ENCODE measurements at places on chromosomes 13 and 19. TPM values are rescaled to one million over a fixed set of nuclear protein-coding genes. Genes with fewer than 3 reads are reported as not detected.

The CLDN10 gene
- not detected for total RNA-seq

The PDX1 gene
- not detected for total RNA-seq

The UBE2L5 gene
- total RNA-seq: 0.26 TPM

The CEACAM20 gene
- not detected for total RNA-seq

The LYPD5 gene
- 2.0 TPM for total RNA-seq

The VSTM2B gene
- not detected for total RNA-seq

The KIR2DL1 gene
- not detected for total RNA-seq

The RDH8 gene
- total RNA-seq: not detected

The C1QTNF9B gene
- not detected for total RNA-seq

The TNFAIP8L1 gene
- total RNA-seq: 6.9 TPM

The GNG14 gene
- total RNA-seq: not detected

The FGF9 gene
- total RNA-seq: 0.80 TPM

DNA sequence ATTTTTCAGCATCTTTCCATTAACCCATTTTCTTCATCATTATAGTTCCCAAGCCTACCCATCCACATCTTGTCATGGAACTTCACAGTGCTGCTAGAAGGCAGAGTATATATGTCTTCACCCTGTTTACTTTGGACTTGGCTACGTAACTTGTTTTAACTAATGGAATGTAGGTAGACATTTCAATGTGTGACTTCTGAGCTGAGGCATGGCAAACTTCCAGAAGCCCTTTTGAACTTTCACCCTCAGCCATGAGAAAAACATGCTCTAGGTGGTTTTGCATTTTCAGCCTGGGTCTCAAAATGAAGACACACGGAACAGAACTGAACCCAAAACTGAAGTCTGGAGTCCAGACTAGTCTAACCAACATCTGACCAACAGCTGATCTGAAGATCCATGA lies 3.2 kb downstream of the TEX30 start:
- no peak for DNase-seq

GRCh38 chr13:33448889-33449288 lies 163.3 kb upstream of the STARD13 start:
- no peak for DNase-seq

GRCh38 chr13:44403461-44404056 lies 29.9 kb downstream of the SERP2 start:
- DNase-seq: no peak

DNA sequence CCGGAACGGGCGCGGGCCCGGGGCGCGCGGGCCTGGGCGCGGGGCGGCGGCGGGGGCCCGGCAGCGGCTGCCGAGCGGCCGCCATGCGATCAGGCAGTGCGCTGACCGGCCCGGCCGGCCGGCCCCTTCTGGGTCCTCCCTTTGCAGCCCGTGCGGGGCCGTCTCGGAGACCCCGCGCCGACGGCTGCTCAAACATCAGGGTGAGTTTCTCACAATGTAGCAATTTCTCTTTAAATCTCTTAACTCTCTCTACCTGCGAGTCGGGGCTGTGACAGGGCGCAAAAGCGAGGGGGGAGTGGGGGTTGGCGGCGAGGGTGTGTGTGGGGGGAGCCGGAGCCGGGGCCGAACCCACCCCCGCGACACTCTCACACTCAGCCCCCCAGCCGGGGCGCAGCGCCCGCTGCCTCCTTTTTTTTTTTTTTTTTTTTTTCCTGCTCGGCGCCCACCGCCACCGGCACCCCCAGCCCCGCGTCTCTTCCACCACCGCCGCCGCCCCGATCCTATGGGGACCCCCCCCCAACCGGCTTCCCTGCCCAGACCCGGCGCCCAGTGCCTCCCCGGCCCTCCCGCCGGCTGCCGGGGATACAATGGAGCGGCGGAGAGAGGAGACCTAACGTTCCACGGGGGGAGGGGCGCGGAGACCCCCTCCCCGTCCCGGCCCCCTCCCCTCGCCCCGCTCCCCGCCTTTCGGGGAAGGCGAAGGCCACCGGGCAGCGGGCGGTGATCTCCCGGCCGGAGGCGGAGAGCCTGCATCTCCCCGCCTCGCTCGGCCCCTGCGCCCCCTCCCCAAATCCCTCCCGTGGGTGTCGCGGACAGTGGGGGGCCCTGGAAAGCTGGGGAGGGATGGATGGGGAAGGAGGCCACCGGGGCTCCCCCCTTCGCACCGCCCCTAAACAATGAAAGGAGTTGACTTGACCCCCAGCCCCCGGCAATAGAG lies at the start of gene BICRA:
Gene BICRA, plus strand, starts transcription at position 166 of the 937 bp plus-strand sequence. CDS start 64,441 bp downstream, outside the sequence.
- DNase-seq: peak; percentile 92

GRCh38 chr19:8096071-8096470 lies 43.5 kb downstream of the CCL25 start:
- no peak for DNase-seq

DNA sequence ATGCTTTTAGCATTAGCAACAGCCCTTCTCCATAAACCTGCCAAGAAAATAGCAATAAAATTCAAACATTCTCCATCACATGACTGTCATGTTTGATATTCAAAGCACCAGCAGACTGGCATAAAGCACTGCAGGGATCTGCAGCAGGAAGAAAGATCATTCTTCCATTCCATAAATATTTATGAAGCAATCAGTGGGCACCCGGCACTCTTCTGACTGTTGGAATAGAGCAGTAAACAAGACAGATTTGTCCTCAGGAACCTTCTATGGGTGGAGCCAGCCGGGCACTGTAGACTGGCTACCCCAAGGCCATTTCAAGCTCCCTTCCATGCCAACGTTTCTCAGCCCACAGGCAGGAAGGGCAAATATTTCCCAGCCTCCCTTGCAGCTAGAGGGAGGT lies 25.5 kb downstream of the PLA2G4C start:
- DNase-seq: no peak

GRCh38 chr19:52590728-52591127 lies 20.6 kb downstream of the ZNF701 start:
- DNase-seq: no peak

DNA sequence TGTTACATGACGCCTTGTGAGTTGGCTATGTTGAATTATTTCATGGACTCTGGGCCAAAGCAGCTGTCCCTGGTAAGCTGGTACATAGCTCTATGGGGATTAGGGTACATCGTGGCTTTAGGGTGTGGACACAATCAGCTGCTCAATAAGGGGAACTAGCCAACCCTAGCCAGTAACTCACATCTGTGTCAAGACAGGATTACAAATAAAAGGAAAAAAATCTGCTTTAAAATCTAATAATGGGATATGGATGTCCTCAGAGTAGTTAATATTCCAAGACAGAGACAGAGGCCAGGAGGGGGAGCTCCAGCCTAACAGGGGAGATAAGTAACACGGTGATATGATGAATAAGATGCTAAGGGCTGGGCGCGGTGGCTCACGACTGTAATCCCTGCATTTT lies 21.1 kb upstream of the ZNF766 start:
- DNase-seq: no peak

GRCh38 chr13:78182813-78183212 lies 264.2 kb upstream of the EDNRB start:
- DNase-seq: no peak

GRCh38 chr19:58434217-58434616 lies 5.7 kb downstream of the ZNF132 start:
- DNase-seq: no peak

DNA sequence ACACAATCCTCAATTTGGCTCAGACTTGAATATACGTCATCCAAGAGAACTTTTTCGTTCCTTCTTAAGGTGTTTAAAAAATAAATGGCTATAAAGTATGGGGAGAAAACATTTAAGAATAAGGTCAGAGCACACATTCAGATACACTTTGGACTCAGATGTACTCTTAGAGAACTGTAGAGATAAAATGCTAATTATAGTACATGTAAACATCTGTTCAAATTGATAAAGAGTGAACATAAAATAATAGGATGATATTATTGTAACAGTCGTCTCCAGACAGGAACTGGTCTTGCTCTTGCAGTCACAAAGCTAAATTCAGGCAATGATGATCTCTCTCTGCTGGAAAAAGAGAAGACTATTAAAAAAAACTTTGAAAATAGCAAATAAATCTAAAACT lies 91.4 kb downstream of the RBM26 start:
- DNase-seq: no peak

GRCh38 chr13:113207460-113207859 lies 1.0 kb downstream of the PCID2 start:
- DNase-seq: no peak

GRCh38 chr19:15418579-15419412 lies at the start of gene AKAP8L:
Gene AKAP8L (minus strand): TSS chr19:15418988. CDS start chr19:15418923, 65 bp downstream.
- DNase-seq: peak; percentile 99

GRCh38 chr13:40345149-40345514 lies 321.3 kb downstream of the FOXO1 start:
- DNase-seq: no peak

- DNase-seq: no peak
Measured at GRCh38 chr13:79837741-79838450, 356.9 kb downstream of the NDFIP2 start.

- no peak for DNase-seq
Measured at GRCh38 chr13:81659984-81660383, 1319.1 kb upstream of the SPRY2 start.

DNA sequence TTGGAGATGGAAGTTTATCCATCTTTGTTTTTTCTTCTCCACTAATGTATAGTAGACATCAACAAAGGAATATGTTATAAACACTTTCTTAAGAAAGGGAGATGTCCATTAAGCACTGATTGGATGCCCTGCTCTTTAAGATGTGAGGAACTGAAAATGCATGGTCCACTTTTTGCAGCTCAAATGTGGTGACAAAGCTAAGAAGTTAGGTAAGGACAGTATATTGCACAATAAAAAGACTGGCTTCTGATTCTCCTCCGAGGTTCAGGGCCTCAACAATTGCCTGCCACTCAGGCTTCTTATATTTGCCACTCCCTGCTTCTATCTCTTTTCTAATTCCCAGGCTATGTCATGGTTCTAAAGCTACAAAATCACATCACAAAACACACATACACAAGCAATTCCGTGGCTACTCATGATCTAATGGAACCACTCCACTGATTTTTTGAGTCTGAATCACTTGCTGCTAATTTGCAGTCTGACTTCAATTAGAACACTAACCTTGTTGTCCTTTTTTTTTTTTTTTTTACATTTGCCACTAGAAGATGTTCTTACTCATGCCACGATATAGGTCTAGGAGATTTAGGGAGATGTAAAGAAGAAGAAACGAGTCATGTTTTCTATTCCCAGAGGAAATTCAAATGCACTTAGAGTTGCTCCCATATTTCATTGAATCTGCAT lies 29.6 kb upstream of the TNFSF11 start:
- no peak for DNase-seq

- no peak for DNase-seq
Measured at GRCh38 chr13:52896827-52897659, 48.6 kb upstream of the PCDH8 start.

DNA sequence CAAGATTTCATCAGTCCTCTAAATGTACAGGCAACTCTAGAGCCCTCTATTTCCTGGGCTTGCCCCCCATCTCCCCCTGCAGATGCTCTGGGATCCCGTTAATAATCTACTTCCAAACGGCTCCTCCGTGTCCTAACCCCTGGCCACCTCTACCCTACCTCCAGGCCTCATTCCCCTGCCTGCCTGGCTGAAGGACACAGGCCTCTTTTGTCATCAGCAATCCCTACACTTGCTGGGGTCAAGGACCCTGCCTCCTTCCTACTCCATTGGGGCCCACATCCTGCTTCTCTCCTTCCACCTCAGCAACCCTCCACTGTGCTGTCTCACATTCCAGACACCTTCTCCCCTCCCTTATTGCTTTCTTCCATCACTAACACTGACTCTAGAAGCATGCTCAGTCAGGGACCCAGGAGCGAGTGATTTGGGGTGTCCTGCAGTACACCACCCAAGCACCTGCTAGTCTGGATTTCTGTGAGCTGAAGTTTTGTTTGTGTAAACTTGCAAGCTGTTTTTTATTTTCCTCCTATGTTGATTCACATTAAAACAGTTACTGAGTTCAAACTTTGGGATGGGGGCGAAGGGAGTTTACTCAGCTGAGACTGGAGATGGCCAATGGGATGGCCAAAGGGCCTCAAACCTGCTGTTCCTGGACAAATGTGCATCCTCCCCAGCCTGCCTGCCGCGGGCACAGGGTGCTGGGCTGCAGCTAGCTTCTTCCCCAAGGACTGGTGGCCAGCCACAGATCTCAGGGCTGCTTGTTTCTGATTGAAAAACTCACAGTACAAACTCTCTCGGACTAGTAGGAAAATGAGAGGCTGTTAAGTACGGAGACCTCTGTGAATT lies 314.7 kb downstream of the FOXO1 start:
- no peak for DNase-seq

- DNase-seq: no peak
Measured at GRCh38 chr13:40490086-40490758, 176.2 kb downstream of the FOXO1 start.

GRCh38 chr19:4279530-4280422 lies 710 bp downstream of the SHD start:
- DNase-seq: no peak

GRCh38 chr13:113562844-113563243 lies 21.7 kb upstream of the TFDP1 start:
- peak; percentile 30 for DNase-seq

DNA sequence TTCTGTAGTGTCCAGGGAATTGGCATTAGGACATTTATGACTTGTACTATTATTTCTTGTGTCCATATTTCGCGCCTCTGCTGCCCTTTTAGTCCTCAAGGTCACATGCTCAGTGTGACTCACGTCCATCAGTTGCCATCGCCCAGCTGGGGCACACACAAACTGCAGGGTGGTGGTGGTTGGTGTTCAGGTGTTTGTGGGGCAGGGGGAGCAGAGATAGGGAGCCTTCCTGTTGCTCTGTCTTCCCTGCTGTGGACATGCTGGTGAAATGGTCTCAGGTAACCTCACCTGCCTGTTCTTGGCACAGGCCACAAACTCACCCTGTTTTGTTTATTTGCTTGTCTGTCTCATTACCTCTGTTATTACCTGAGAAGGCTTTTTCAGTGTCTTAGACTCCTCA lies 22.4 kb downstream of the PRR12 start:
- no peak for DNase-seq
